Activated naive CD8-positive, alpha-beta T cell treated with anti-CD3 and anti-CD28 coated beads, Interleukin-2, amount 10 ng/mL, durations not matched to agents 7 days and 5 days (primary cell): ENCODE measurements at places on chromosomes 5 and 9.

DNA sequence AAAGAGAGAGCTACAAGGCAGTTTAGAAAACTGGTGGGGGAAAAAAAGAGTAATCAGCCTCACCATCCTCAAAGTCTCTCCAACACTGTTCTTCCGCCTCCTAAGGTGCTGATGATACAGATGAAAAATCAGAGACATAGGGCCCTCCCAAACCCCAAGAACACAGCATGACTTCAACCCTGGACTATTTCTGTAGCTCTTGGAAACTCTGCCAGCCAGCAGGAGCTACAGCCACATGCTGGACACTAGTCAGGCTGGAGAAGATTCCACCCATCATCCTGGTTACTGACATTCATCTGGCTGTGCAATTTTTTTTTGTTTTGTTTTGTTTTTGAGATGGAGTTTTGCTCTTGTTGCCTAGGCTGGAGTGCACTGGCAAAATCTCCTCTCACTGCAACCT, 42.4 kb downstream of the OXCT1 start:
- no peak for DNase-seq

- no peak for DNase-seq
Measured at GRCh38 chr5:128378632-128379031, 159.4 kb downstream of the FBN2 start.

DNA sequence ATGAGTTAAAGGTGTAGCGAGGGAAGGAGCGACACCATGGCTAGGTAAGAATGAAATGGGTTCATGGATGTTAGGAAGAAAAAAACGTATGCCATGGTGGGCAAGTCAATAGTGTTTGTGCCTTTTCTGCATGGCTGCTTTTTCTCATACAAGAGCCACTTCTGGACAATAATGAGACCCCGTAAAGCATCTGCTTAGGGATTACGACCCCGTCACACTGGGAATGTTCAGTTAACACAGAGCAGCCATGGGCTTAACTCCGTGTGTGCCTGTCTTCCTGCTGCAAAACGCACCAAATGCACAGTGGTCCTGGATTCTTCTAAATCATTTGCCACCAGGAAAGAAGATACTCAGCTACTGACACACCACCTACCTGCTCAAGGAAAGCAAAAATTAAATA, 81.8 kb downstream of the NFIB start:
- no peak for DNase-seq

DNA sequence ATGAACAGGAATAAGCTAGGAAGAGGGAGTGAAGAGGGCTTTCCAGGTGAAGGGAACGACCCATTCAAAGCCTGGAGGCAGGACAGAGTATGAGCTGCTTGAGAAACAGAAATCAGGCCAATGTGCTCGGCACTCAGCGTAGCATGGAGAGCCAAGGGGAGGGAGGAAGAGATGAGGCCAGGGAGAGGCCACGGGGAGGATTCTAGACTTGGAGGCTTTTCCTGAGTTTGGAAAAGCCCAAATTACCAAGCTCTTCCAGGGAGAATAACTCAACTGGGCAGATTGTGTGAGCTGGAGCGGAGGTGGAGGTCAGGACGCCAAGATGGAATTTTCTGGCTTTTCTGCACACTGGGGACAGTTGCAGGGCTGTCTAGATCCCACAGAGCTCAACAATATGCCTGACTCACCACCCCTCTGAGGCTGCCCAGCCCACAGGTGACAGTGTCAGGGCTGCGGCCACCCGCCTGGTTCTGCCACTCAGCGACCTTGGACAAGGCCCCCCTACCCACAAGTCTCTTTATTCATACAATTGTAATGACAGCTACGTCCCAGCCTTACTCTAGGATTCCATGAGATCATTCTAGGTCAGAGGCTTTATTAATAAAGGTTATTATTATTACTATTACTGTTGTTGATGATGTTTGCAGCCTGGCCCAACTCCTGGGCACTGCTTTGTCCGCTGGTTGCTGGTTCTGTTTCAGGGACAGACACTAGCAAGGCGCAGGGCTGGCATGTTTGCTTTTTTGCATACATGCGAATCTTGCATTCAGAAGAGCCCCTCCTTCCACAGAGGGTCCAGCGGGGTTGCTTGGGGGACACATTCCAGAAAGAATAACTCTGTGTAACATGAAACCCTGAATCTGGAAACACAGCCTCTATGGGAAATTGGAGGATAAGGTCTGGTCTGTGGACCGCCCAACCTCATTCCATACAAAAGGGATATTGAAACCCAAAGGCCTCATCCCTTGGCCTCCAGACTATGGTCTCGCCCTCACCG, 9.4 kb upstream of the LMX1B start:
- DNase-seq = no peak

GRCh38 chr9:38622951-38623350, 2.6 kb upstream of the ANKRD18A start:
- DNase-seq = no peak

- no peak for DNase-seq
Measured at GRCh38 chr5:131067636-131068035, 97.4 kb downstream of the HINT1 start.

DNA sequence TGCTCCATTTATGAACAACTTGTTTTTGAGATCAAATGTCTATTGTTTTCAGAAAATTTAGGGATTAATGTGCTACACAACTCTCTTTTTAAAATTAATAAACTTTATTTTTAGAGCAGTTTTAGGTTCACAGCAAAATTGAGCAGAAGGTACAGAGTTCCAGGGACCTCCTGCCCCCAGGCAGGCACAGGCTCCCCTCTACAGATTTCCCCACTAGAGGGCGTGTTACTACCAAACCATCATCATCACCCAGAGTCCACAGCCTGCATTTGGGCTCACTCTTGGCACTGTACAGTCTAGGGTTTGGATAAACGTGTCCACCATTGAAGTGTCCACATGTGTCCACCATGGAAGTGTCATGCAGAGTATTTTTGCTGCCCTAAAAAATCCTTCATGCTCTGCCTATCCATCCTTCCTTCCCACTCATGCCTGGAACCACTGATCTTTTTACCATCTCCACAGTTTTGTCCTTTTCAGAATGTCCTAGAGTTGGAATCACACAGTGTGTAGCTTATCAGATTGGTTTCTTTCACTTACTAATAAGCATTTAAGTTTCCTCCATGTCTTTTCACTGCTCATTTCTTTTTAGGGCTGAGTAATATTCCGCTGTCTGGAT, 61.7 kb downstream of the MRPL36 start:
- no peak for DNase-seq

- no peak for DNase-seq
Measured at GRCh38 chr5:137086342-137086741, 412.8 kb downstream of the SPOCK1 start.
